Lower lobe of right lung (tissue), 2 donors: ENCODE measurements at places on chromosomes 2 and 18. TPM values are rescaled to one million over a fixed set of nuclear protein-coding genes. Genes with fewer than 3 reads are reported as not detected.

- H3K27me3 ChIP-seq = no peaks in the 10 kb centered on the region
- no peaks in the 10 kb centered on the region for H3K36me3 ChIP-seq
These were observed 68.4 kb downstream of the MCFD2 start for GRCh38 chr2:46847185-46847710.

- H3K27ac ChIP-seq = no peak overlapping the region
- no peaks in the 10 kb centered on the region for H3K27me3 ChIP-seq
- peaks cover 29% of the 10 kb centered on the region for H3K4me1 ChIP-seq
- DNase-seq = no peak
These were observed 26.7 kb downstream of the PTPN2 start for GRCh38 chr18:12857215-12857905.

DNA sequence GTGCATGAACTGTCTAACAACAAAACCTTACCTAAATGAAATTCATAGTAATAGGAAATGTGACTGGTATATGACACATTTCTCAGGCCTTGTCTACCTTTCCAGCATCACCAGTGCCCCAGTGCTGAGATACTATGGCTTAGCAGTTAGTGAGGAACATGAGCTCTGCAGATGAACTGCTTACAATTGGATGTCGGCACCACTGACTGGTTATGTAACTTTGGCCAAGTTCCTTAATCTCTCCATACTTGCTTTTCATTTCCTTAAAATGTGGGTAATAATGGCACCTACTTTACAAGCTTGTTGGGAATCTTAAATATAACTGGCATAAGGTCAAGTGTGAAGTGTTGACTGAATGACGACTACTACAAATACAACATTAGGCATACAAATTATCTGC is 136.3 kb downstream of the OLA1 start:
- H3K4me3 ChIP-seq = no peak overlapping the region
- H3K4me1 ChIP-seq = no peaks in the 10 kb centered on the region
- DNase-seq = no peak

- no peak overlapping the region for H3K4me3 ChIP-seq
- DNase-seq = no peak
- no peaks in the 10 kb centered on the region for H3K36me3 ChIP-seq
- no peaks in the 10 kb centered on the region for H3K4me1 ChIP-seq
- no peaks in the 10 kb centered on the region for H3K27me3 ChIP-seq
These were observed 586.4 kb upstream of the REG3G start for GRCh38 chr2:78439122-78439521.

DNA sequence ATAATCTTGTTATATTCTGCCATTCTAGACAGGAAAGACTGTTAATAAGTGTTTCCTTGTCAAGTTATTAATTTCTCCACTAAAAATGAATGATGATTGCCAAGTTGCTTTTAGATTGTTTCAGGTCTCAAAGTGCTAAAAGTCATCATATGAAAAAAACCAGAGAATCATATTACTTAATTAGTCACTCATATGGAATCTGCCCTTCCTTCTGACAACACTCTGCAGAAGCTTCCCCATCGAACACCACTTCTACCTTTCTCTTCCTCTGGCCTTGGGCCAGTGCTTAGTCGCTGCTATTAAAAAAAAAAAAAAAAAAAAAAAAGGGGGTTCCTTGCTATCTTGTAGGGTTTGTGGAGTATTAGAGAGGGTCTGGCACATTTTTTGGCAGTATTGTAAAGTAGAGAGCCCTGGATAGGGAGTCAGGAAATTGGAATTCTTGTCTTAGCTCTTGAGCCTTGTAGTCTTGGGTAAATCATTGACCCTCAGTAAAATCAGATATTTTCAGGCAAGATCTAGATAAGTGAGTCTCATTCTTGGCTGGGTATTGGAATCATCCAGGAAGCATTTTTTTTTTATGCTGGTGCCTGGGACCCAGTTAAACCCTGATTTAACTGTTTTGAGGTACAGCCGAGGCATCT is 141.7 kb upstream of the CCDC68 start:
- no peaks in the 10 kb centered on the region for H3K36me3 ChIP-seq
- DNase-seq = no peak
- H3K27ac ChIP-seq = no peak overlapping the region
- no peaks in the 10 kb centered on the region for H3K27me3 ChIP-seq
- no peaks in the 10 kb centered on the region for H3K4me1 ChIP-seq

GRCh38 chr18:21264651-21265050 is 22.6 kb downstream of the GREB1L start:
- H3K4me3 ChIP-seq = no peak overlapping the region
- no peaks in the 10 kb centered on the region for H3K4me1 ChIP-seq
- H3K27me3 ChIP-seq = no peaks in the 10 kb centered on the region
- no peak for DNase-seq
- H3K27ac ChIP-seq = no peak overlapping the region

GRCh38 chr2:3467654-3468053 is 51.7 kb downstream of the ADI1 start:
- H3K27ac ChIP-seq = no peak overlapping the region
- peaks cover 18% of the 10 kb centered on the region for H3K4me1 ChIP-seq
- no peaks in the 10 kb centered on the region for H3K27me3 ChIP-seq
- DNase-seq = peak; percentile 28
- no peak overlapping the region for H3K4me3 ChIP-seq
- peaks cover 91% of the 10 kb centered on the region for H3K36me3 ChIP-seq

ALPG gene
- 0.53 TPM for total RNA-seq

DNA sequence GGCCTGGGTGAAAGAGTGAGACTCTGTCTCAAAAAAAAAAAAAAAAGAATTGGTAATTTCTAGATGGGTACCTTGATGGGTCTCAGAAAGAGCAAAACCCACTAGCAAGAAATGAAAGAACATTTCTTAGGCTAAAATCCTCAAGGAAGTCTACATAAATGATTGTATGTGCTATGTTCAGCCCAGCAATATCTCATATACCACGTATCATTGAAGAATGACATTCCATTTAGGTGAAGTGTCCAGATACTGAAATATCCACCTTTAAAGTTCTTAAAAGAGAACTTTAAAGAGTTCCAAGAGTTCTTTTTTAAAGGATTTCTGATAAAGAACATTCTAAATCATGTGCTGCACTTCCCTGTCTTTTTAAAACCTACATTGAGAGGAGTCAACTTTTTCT is 19.2 kb downstream of the NRP2 start:
- H3K4me3 ChIP-seq = no peak overlapping the region
- H3K27ac ChIP-seq = peak overlapping the region; percentile 8
- no peaks in the 10 kb centered on the region for H3K27me3 ChIP-seq
- H3K36me3 ChIP-seq = peaks cover 3% of the 10 kb centered on the region
- DNase-seq = no peak
- peaks cover 63% of the 10 kb centered on the region for H3K4me1 ChIP-seq

ALLC gene
- not detected for total RNA-seq

C2orf66 gene
- 0.21 TPM for total RNA-seq

HSBP1L1 gene
- total RNA-seq = 46.6 TPM

SKOR2 gene
- total RNA-seq = not detected

- DNase-seq = no peak
- H3K27ac ChIP-seq = no peak overlapping the region
- no peaks in the 10 kb centered on the region for H3K4me1 ChIP-seq
- H3K4me3 ChIP-seq = no peak overlapping the region
- H3K27me3 ChIP-seq = no peaks in the 10 kb centered on the region
- no peaks in the 10 kb centered on the region for H3K36me3 ChIP-seq
These were observed 19.3 kb downstream of the ALPK2 start for GRCh38 chr18:58609536-58609993.

SERPINB3 gene
- not detected for total RNA-seq

IL1R1 gene
- 152 TPM for total RNA-seq

KCNG3 gene
- total RNA-seq = 0.89 TPM

- H3K27ac ChIP-seq = no peak overlapping the region
- H3K36me3 ChIP-seq = no peaks in the 10 kb centered on the region
- peak overlapping the region; percentile 35 for H3K4me3 ChIP-seq
- peak; percentile 48 for DNase-seq
These were observed 221.0 kb downstream of the CDH20 start for GRCh38 chr18:61554117-61554776.

- H3K27me3 ChIP-seq = no peaks in the 10 kb centered on the region
- H3K27ac ChIP-seq = no peak overlapping the region
- no peak overlapping the region for H3K4me3 ChIP-seq
- DNase-seq = no peak
- H3K4me1 ChIP-seq = no peaks in the 10 kb centered on the region
These were observed 864.7 kb downstream of the TRIB2 start for GRCh38 chr2:13581471-13581870.

- no peak overlapping the region for H3K4me3 ChIP-seq
- H3K27me3 ChIP-seq = no peaks in the 10 kb centered on the region
- H3K27ac ChIP-seq = no peak overlapping the region
- no peaks in the 10 kb centered on the region for H3K36me3 ChIP-seq
These were observed 66.7 kb downstream of the ETAA1 start for GRCh38 chr2:67463810-67464209.

DNA sequence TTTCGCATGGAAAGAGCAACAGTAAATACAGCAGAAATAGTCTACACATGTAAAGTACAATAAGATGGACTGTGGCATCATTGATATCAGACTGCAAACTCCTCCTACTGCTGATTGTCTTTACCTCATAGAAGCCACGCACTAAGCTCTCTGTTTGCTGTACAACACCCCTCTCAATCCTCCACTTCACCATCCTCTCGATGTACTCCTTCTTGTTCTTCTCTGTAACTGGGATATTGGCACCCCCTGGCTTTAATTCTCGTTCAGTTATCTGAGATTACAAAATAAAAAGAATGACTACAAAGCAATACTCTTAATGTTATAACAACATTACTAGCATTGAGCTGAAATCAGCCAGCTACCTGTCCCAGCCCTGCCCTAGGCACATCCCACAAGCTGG is 49.3 kb upstream of the STK17B start:
- peaks cover 8% of the 10 kb centered on the region for H3K36me3 ChIP-seq
- H3K4me3 ChIP-seq = no peak overlapping the region
- H3K27me3 ChIP-seq = no peaks in the 10 kb centered on the region
- H3K4me1 ChIP-seq = no peaks in the 10 kb centered on the region
- H3K27ac ChIP-seq = no peak overlapping the region

DNA sequence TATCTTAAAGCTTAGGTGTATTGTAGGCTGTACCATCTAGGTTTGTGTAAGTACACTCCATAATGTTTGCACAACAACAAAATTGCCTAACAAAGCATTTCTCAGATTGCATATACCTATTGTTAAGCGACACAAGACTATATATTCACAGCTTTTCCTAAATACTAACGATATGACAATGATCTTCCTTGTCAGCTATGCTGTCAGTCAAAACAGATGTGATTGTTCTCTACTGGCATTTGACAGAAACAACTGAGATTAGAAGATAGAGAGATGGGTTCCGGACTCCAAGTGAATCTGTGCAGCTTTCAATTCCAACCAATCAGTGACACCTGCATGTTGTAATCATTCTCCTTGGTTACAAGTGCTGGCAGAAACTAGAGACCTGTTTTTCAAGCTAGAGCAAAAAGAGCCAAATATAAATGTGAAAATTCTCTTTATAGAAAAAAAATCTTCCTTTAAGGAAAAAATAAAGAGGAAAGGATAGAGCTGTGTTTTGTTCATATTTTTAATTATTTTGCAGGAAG is 1232.3 kb upstream of the SLC39A10 start:
- no peaks in the 10 kb centered on the region for H3K4me1 ChIP-seq
- H3K4me3 ChIP-seq = no peak overlapping the region
- H3K27me3 ChIP-seq = no peaks in the 10 kb centered on the region
- DNase-seq = no peak
- H3K27ac ChIP-seq = no peak overlapping the region
- H3K36me3 ChIP-seq = no peaks in the 10 kb centered on the region

ABHD1 gene
- total RNA-seq = 0.21 TPM

GRCh38 chr18:6374340-6374739 is 40.4 kb downstream of the L3MBTL4 start:
- no peak overlapping the region for H3K4me3 ChIP-seq
- no peaks in the 10 kb centered on the region for H3K36me3 ChIP-seq
- DNase-seq = no peak
- no peaks in the 10 kb centered on the region for H3K27me3 ChIP-seq
- H3K4me1 ChIP-seq = peaks cover 14% of the 10 kb centered on the region

DNA sequence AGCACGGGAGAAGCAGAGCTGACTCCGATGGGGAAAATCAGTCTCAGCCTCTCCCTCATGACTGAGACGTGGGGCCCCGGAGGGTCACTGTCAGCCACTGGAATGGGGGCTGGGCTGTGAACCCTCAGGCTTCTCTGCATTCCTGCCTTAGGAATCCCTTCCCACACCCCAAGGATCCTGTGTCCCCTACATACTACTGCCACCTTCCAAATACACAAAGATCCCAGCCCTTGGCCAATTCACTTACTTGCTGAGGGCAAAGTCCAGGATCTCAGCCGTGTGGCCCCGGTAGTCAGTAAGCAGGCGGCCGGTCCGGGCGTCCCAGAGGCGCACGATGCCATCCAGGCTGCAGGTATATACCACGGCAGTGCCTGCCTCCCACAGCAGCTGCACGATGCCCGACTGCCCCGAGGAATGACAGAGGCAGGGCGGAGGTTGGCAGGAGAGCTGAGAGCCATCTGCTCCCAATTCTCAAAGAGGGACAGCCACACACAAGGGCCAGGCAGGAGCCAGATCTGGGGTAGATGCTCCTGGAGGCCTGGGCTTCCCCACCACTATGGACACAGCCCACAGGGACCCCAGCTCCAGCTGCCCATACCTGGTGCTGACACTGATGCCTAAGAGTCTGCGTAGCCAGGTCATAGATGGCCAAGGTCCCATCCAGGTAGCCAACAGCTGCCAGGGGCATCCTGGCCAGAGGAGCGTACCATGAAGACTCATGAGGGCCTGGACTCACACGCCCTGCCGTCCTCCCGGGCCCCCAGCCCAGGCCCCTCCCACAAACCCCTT is 4.2 kb downstream of the GPBAR1 start:
- H3K27ac ChIP-seq = peak overlapping the region; percentile 57
- H3K27me3 ChIP-seq = no peaks in the 10 kb centered on the region
- peaks cover 67% of the 10 kb centered on the region for H3K4me1 ChIP-seq
- DNase-seq = no peak
- H3K36me3 ChIP-seq = peaks cover 61% of the 10 kb centered on the region

APOB gene
- total RNA-seq = 0.53 TPM

- no peak overlapping the region for H3K27ac ChIP-seq
- no peaks in the 10 kb centered on the region for H3K27me3 ChIP-seq
- H3K4me3 ChIP-seq = no peak overlapping the region
- DNase-seq = no peak
These were observed 47.9 kb downstream of the NRP2 start for GRCh38 chr2:205730191-205730590.

DNA sequence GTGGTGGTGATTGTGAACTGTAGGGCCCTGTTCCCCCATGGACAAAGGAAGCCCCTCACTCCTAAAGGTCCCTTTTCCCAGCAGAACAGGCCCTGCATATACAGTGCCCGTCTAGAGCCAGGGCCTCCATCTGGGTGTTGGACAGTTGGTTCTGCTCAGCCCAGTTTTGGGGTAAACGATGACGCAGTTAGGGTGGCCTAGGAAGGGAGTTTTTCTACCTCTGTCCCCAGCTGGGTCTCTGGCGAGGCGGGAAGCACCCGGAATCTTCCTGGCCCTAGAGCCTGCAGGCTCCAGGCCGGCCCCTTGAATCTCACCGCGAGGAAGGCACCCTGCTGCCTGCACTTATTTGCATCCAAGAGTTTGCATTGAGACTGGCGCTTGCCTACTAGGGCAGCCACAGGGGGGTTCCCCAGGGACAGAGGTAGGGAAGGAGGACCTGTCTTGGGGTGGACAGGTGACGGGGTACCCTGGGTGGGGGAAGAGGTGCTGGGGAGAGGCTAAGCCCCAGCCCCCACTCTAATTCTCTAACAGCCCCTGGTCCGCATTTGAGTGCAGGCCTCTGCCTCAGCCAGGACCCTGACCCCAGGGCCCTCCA is 529 bp upstream of the MTA3 start:
- H3K27me3 ChIP-seq = no peaks in the 10 kb centered on the region
- peaks cover 3% of the 10 kb centered on the region for H3K36me3 ChIP-seq
- peak; percentile 49 for DNase-seq
- H3K27ac ChIP-seq = peak overlapping the region; percentile 84
- H3K4me1 ChIP-seq = peaks cover 15% of the 10 kb centered on the region

- H3K4me1 ChIP-seq = no peaks in the 10 kb centered on the region
- no peaks in the 10 kb centered on the region for H3K27me3 ChIP-seq
- H3K27ac ChIP-seq = no peak overlapping the region
- DNase-seq = peak; percentile 57
These were observed 51.8 kb downstream of the MTHFD2 start for GRCh38 chr2:74250189-74250631.

SULT1C2 gene
- 1.2 TPM for total RNA-seq
